Stimulated activated naive CD4-positive, alpha-beta T cell (primary cell): ENCODE measurements at places on chromosomes 11 and 22.

GRCh38 chr11:2408671-2409070 lies 8.1 kb downstream of the TSSC4 start:
- DNase-seq = no peak

GRCh38 chr11:57499413-57499982 lies 16.0 kb downstream of the SLC43A1 start:
- no peak for DNase-seq

DNA sequence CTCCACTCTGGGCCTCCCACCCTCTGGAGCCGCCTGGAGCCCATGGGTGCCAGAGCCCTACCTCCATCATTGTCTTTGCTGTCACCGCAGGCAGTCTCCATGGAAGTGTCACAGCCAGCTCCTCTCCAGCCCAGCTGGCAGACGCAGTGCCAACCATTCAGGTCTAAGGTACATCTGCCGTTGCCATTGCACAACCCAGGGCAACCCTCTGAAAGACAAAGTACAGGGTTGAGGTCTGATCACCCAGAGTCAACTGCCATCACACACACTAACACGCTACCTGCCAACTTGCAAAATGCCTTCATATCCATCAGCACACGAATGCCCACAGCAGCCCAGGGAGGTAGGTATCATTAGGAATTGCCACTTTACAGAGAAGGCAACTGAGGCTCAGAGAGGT lies 196.3 kb upstream of the NARS2 start:
- no peak for DNase-seq

- DNase-seq = no peak
Measured at GRCh38 chr11:13065200-13065787, 56.2 kb downstream of the RASSF10 start.

- no peak for DNase-seq
Measured at GRCh38 chr22:21034989-21035388, 2.6 kb upstream of the SLC7A4 start.

DNA sequence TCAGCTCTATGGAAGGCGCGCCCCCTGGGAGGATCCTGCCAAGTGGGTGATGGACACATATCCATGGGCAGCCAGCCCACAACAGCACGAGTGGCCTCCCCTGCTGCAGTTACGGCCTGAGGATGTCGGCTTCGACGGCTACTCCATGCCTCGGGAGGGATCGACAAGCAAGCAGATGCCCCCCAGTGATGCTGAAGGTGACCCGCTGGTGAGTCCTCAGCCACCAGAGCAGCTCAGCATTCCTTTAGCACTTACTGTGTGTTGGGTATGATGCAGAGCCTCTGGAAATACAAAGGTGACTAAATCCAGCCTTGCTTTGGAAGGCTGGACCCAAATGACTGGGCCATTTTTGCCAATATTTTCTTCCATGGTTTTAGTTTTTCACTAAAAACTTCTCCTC lies 45.7 kb downstream of the DBX1 start:
- DNase-seq = no peak
